ENCODE measurements at places on chromosomes 12 and 14.
A peak's percentile ranks its signal among the peaks of the same experiment; 100 is the strongest.

DNA sequence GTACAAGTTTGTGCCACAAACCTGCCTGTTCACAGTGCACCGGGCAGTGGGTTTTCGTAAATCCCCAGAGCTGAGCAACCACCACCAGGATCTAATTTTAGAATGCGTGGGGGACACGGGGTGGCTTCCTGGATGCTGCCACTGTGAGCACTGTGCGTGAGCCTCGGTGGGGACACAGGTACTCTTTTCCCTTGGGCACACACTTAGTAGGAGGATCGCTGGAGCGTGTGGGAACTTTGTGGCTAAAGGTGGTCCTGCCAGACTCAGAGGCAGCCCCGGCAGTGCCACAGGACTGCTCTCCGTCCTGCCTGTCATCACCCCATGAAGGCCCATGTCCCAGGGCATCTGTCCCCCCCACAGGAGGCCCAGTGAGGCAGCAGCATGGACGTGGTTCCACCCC lies 21.1 kb downstream of the BTBD6 start:
- DNase-seq: no peak

GRCh38 chr12:83827193-83827592 lies 1085.4 kb downstream of the SLC6A15 start:
- DNase-seq: no peak

- no peak for DNase-seq
Measured at GRCh38 chr14:76920331-76921087, 94.3 kb downstream of the LRRC74A start.

DNA sequence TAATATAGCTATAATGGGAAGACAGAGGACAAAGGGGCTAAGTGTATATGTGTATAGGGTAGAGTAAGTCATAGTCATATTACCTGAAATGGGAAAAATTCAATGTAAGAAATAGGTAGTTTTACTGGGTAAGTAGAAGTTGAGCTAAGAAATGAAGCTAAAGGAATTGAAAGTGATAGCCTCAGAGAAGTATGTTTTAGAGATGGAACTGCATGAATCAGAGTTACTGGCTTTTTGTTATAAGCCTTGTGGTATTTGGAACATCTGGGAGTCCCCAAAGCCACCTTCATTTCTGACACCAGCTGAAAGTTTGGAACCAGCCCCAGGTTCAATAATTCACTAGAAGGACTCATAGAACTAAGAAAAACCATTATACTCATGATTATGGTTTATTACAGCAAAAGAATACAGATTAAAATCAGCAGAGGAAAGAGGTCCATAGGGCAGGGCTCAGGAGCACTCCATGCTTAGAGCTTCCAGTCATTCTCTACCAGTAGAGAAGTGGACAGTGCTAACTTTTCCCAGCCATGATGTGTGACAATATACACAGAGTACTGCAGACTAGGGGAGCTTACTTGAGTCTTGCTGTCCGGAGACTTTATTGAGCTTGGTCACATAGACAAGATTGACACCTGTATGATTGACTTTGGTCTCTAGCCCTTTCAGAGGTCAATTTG lies 9.8 kb upstream of the IFNG start:
- DNase-seq: no peak

- peak; percentile 76 for DNase-seq
Measured at GRCh38 chr12:111758120-111758561, 8.6 kb upstream of the ALDH2 start.

- DNase-seq: no peak
Measured at GRCh38 chr14:100330388-100330931, 7.3 kb downstream of the SLC25A47 start.

DNA sequence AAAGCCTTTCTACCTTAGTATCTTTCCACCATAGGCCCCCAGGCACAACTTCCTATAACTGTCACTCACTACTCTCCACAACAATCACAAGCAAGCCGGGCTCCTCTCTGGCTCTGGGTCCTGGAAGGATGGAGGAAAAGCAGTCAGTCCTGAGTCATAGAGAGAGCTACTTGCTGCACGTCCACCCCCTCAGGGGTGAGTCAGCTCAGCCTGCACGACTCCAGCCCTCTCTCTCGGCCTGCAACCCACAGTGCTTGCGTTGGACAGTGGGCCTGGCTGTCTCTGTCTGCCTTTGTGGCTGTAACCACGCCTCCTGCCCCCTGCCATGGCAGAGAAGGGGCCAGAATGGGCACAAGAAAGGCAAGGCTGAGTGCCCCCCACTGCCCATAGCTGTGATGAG lies 154.1 kb upstream of the FKBP4 start:
- DNase-seq: no peak

DNA sequence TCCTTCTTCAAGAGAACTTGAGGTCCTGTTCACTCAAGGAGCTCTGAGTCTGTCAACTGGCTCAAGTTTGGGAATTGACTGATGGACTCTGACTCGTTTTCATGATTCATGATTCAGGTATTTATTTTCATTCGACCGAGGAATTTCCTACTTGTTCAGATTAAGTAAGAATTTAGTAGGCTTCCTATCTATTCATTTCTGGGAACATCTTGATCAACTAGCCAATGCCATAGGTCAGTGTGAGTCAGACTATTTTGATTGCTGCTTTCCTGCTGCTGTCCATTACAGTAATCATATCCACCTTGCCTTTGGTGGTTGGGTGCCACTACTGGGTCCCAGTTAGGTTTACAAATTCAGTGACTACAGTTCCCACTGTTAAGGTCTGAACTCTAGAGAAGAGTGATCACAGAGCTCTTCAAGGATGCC lies 6.1 kb downstream of the FAM186A start:
- no peak for DNase-seq

GRCh38 chr12:12016284-12017100 lies 54.2 kb upstream of the BCL2L14 start:
- DNase-seq: no peak

- no peak for DNase-seq
Measured at GRCh38 chr14:88422047-88422446, 36.6 kb downstream of the SPATA7 start.

DNA sequence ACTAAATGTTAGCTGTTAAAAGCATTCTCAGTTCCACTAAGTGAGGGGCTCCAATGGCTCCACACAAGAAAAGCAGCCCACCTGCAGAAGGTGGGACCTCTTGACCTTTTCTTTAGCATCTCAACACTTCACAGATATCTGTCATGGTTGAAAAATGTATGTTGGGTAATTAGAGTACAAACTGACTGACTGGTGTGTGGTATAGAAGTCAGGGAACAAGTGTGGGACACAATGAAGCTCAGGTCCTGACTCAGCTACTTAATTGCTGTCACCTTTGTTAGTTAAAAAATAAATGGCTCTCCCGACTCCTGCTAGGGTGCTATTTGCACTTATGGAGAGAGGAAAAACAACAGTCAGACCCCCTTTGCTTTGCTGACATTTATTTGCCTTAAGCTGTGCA lies 299.0 kb downstream of the TTC6 start:
- no peak for DNase-seq
